ENCODE measurements at places on chromosomes 5 and 9.

GRCh38 chr9:125977223-125977622, 230.1 kb downstream of the PBX3 start:
- no peak overlapping the region for H3K4me3 ChIP-seq
- DNase-seq: no peak
- no peaks in the 10 kb centered on the region for H3K4me1 ChIP-seq
- H3K36me3 ChIP-seq: peaks cover 6% of the 10 kb centered on the region
- no peak overlapping the region for H3K27ac ChIP-seq

DNA sequence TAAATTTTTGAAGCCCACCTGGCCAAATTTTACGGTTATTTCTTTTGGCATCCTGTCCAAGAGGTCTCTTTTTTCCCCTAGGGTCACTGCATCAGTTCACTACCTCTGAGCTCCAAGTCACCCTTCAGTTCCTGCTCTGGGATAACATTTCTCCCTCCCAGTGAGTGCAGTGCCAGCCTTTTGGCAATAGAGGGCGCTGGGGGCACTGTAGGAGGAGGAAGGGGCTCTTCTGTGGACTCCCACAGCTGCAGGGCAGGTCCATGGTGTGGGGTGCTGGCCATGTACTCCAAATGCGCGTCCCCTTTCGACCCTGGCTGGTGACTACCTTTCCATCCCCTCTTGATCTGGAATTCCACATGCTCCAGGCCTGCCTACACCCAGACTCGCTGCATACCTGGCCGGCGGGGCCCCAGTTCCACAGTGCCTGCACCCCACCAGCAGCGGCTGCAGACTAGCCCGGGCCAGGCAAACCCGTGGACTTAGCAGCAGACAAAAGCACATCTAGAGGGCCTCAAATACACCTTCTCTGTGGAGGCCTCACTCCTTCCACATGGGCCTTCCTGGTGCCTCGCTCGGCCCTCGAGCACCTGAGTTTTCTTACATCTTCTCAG, 20.3 kb upstream of the NINJ1 start:
- H3K4me3 ChIP-seq: no peak overlapping the region
- no peak overlapping the region for H3K27ac ChIP-seq
- H3K4me1 ChIP-seq: no peaks in the 10 kb centered on the region

DNA sequence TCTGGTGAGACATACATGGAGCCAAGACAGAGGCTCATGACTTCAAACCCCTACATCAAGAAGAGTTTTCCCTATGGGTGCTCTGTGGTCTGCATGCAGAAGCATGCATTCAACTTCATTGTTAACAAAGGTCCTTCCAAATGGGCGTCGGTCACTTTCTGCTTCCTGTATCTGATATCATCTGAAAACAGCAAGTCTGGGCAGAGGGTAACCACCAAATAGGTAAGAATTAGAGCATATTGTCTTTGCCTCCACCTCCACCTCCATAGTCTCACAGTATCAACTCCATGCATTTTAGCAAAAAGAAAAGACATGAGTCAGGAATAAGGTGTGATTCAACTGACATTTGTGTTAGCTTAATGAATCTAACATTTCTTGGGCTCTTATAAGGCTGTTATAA, 462.9 kb downstream of the DMRT2 start:
- H3K27me3 ChIP-seq: peaks cover 4% of the 10 kb centered on the region
- no peak overlapping the region for H3K27ac ChIP-seq
- no peaks in the 10 kb centered on the region for H3K4me1 ChIP-seq
- no peak for DNase-seq
- H3K36me3 ChIP-seq: no peaks in the 10 kb centered on the region

- H3K36me3 ChIP-seq: peaks cover 12% of the 10 kb centered on the region
- no peak for DNase-seq
- no peaks in the 10 kb centered on the region for H3K4me1 ChIP-seq
- H3K27ac ChIP-seq: no peak overlapping the region
These were observed 9.5 kb downstream of the ELP1 start for GRCh38 chr9:108924466-108924865.

DNA sequence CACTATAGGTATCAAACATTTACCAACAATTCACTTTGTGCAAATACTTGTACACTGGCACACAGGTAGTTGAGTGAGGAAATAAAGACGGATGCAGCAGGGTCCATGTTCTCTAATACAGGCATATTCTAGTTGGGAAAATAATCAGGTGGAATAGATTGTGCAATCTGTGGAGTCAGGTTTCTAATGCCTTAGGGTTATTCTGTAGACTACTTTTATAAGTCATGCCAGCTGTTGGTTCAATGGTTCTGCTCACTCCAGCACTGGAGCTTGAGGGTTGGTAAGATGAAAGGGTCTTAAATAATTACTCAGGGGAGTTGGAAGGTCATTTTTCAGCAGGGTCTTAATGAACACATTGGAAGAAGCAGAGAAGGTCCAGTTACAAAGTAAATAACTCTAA, 690.3 kb upstream of the DMAC1 start:
- H3K36me3 ChIP-seq: peaks cover 26% of the 10 kb centered on the region
- H3K27ac ChIP-seq: no peak overlapping the region
- H3K4me3 ChIP-seq: no peak overlapping the region
- peaks cover 8% of the 10 kb centered on the region for H3K4me1 ChIP-seq
- no peaks in the 10 kb centered on the region for H3K27me3 ChIP-seq
- DNase-seq: no peak

DNA sequence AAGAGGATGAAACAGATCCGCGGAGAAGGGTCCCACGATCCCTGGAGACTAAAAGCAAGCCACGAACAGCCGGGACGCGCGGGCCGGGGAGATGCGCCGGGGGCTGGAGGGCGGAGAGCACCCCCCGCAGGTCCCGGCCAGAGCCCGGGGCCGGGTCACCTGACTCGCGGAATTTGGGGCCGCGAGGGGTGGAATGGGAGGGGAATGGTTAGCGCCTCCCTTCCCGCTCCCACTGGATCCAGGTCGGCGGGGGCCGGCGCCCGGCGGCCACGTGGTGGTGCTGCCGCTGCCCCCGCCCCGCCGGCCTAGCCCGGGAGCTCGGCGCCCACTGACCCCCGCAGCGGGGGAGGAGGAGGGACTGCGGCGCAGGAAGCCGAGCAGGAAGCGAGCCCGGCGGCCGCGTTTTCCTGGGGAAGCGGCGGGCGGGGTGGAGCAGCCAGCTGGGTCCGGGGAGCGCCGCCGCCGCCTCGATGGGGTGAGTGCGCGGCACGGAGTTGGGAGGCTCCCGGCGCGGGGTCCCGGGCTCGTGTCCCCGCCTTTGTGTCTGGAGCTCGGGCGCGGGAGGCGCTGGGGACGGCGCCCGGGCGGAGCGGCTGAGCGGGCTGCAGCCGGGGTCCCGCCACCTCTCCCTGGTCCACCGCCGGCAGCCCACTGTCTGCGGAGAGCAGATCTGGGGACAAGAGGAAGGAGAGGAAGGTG, at the start of gene RAI14:
RAI14 (plus strand) TSS at position 328 of the 699 bp plus-strand sequence. CDS start 30,592 bp downstream, outside the sequence.
- peaks cover 34% of the 10 kb centered on the region for H3K27me3 ChIP-seq
- H3K4me3 ChIP-seq: peak within 1 kb of the TSS; percentile 91
- H3K36me3 ChIP-seq: peaks cover 4% of the 10 kb centered on the region
- peaks cover 31% of the 10 kb centered on the region for H3K4me1 ChIP-seq

DNA sequence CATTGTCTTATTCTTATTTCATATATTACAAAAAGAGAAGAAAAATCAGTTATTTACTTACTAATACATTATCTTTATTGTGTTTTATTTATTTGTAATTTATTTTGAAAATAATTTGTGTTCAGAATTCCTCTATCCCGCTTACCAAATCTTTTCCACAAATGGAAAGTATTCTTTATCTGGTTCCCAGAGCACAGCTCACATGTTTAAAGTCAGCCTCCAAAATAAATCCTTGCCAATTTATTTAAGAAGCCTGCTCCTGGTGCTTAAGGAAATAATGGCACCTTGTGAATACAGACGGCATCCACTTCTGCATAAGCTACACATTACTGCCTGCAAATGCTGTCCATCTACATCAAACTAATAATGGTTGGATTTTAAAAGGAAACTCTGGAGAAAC, 435.4 kb downstream of the MTRR start:
- no peaks in the 10 kb centered on the region for H3K27me3 ChIP-seq
- H3K4me3 ChIP-seq: no peak overlapping the region
- H3K36me3 ChIP-seq: no peaks in the 10 kb centered on the region
- no peaks in the 10 kb centered on the region for H3K4me1 ChIP-seq

GRCh38 chr5:177154003-177154643, 20.6 kb downstream of the NSD1 start:
- H3K4me1 ChIP-seq: no peaks in the 10 kb centered on the region
- no peak overlapping the region for H3K27ac ChIP-seq
- no peaks in the 10 kb centered on the region for H3K27me3 ChIP-seq
- no peak for DNase-seq
- no peak overlapping the region for H3K4me3 ChIP-seq
- no peaks in the 10 kb centered on the region for H3K36me3 ChIP-seq

Measured in neural crest cell (in vitro differentiated cells).